ENCODE measurements at places on chromosomes 2 and 18. TPM values are rescaled to one million over a fixed set of nuclear protein-coding genes. Genes with fewer than 3 reads are reported as not detected.

KCNE4 gene
- not detected for total RNA-seq

ANKRD30BL gene
- not detected for total RNA-seq

IL36G gene
- not detected for total RNA-seq

NEU4 gene
- total RNA-seq = 0.65 TPM

INPP5D gene
- 35.5 TPM for total RNA-seq

DCDC2C gene
- total RNA-seq = not detected

PTPN2 gene
- 61.7 TPM for total RNA-seq

FABP1 gene
- 0.30 TPM for total RNA-seq

CNGA3 gene
- not detected for total RNA-seq

SERPINB13 gene
- not detected for total RNA-seq

SKA1 gene
- total RNA-seq = 3.3 TPM

Measured in activated T-cell treated with anti-CD3 and anti-CD28 coated beads, Interleukin-2, amount 50 U/mL, for 4 hours (primary cell).